NCI-H510A (cell line): ENCODE measurements at places on chromosomes 6 and 20.

DNA sequence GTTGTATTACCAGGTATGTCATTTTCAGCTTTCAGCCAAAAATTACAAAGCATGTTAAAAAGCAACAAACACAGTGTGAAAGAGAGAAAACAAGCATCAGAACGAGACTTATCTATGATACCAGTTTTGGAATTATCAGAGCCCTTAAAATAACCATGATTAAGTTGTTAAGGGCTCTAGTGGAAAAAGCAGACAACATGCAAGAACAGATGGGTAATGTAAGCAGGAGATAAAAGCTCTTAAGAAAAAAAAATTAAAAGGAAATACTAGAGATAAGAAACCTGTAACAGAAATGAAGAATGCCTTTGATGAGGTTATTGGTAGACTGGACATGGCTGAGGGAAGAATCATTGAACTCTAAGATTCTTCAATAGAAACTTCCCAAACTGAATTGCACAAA, 127.5 kb upstream of the SCGN start:
- DNase-seq = no peak

- no peak for DNase-seq
Observed at GRCh38 chr20:9515214-9515585, 810 bp downstream of the LAMP5 start.

DNA sequence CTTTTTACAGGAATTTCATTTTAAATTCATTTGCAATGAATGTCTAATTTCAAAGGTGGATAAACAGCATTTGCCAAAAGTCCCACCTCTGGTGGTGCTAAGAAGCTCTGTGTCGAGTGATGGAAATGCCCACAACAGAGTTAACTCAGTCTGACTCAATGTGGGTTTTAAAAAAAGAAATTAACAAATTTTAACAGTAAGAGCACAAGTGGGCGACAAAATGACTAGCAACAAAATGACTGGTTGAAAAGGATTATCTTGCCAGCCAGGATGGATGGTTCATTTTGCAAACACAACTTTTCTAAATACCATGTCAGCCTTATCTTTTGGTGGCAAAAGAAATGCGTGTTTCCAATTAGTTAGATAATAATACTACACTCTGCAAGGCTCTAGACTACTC, 14.3 kb upstream of the TAGAP start:
- no peak for DNase-seq

GRCh38 chr20:50290112-50290511, 99.5 kb downstream of the CEBPB start:
- no peak for DNase-seq

- DNase-seq = no peak
Observed at GRCh38 chr6:166900956-166901607, 55.3 kb downstream of the RNASET2 start.

DNA sequence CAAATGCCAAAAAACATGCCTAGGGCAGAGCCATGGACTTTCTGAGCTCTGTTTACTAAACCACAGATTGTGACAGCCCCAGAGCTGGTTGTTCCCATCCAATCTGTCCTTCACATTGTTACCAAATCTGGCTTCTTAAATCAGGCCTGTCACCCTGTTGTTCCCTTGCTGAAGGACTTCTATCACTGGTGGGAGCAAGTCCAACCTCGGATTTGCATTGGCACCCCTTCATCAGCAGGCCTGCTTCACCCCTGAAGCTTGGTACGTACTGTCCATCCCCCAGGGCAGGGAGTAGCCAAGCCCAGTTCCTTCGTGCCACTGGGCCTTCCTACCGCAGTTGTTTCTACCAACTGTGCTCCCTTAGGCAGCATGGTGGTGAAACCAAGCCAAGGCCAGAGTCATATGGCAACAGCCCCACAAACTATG, 357.3 kb upstream of the JARID2 start:
- no peak for DNase-seq

DNA sequence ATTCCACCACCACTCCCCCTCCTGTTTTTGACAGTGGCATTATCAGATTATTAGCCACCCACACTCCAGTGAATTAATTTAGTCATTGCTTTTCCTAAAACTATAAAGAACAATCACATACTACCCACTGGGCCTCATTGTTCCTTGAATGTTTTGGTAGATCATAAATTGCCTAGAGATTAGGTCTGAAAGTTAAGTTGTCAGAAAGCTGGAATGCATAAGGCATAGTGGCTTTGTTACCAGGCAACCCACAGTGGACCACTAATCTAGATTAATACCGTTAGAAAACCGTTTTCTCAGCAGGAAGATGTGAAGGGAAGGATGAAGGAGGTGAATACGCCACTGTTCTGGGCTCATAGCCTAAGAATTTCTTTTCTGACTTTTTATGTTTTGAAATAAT, 75.6 kb downstream of the SAMD3 start:
- no peak for DNase-seq

GRCh38 chr6:97669191-97670031, 386.4 kb upstream of the MMS22L start:
- no peak for DNase-seq

- DNase-seq = no peak
Observed at GRCh38 chr20:914727-915498, 1.2 kb downstream of the ANGPT4 start.

DNA sequence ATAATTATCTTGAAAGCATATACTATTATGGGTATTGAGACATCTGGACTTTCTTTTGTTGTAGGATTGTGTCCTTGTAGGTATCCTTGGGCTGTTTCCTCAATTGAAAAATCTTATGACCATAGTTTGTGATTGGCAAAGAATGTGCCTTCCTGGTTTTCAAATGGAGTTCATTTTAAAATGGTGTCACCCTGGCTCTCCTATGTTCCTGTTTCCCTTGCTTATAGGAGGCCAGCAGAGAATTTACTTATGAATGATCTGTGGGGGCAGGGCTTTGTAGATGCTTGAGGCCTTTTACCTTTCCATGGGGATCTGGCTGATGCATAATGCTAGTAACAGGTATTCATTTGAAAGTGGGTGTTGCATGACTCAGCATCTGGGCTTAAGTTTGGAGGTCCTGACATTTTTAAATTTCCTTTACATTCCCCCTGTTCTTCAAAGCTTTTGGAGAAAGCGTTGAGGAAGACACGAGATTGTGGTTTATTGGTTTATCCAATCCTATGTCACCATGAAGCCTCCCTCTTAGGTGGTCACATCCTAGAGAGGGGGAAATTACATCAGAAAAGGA, 135.0 kb upstream of the PROKR2 start:
- DNase-seq = no peak

GRCh38 chr6:21023210-21023609, 489.0 kb downstream of the CDKAL1 start:
- no peak for DNase-seq

DNA sequence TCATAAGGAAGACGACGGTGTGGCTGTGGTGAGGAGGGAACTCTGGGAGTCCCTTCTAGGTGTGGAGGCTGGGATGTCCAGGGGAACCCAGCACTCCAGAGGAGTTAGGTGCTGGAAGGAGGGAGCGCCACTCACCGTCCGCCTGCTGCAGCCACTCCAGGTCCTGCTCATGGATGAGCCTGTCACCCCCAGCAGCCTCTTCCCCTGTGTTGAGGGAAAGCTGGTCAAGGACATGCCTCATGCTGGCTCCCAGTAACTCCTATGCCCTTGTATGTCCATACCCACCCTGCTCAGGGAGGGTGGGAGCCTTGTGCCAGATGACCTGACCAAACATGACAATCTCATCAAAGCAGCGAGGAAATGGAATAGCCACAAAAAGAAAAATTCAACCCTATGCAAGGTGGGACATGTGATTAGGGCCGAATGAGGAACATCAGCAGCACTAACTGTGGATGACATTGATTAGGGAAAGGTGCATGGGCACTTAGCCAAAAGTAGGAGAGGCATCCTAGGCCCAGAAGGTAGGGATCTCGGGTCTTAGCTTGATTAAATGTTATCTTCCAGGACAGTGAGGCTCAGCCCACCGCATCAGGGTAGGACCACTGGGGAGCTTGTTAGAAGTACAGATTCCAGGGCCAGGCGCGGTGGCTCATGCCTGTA, 3.0 kb downstream of the DNPH1 start:
- DNase-seq = no peak

- no peak for DNase-seq
Observed at GRCh38 chr20:11302436-11302835, 615.3 kb upstream of the BTBD3 start.

DNA sequence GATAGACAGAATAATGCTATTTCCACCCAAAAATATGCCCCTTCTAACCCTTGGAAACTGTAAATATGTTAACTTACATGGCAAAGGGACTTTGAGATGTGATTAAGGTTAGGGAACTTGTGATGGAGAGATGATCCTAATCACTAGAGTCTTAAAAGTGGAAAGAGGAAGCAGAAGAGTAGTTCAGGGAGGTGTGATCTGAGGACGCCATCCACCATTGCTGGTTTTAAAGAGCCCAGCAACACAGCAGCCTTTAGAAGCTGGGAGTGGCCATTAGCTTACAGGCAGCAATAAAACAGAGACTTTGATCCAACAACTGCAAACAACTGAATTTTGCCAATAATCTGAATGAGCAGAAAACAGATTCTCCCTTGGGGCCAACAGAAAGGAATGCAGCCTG, 30.6 kb downstream of the ZNF311 start:
- DNase-seq = no peak

DNA sequence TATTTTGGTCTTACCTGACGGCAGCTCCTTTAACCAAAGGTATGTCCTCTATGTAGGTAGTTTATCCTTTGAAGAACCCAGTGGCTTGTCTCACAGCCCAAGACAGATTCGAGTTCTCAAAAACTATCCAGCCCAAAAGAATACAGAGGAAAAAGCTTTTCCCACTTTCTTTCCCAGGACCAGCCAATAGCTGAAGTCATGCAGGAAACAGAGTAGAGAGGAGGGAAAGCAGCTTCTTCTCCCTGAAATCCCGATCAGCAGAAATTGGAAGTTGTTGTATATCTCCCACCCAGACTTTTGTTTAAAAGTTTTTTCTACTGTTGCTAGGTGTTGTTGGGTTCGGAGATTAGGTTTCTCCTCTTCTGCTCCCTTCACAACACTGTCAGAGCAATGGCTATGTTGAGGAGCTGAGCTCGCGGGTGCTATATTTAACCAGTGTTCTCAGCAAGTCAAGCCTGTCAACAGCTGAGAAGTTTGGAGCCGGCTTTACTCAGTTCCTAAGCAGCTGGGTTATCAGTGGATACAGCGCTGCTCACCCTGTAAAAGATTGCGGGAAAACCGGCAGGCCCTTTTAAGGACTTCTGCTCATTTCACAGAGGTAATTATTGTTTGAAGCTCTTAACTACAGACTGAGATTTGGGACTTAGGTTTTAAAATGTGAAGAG, at the start of gene FILIP1:
FILIP1 (minus strand) TSS at position 401 of the 665 bp plus-strand sequence. CDS start 78,828 bp downstream, outside the sequence.
- DNase-seq = no peak

DNA sequence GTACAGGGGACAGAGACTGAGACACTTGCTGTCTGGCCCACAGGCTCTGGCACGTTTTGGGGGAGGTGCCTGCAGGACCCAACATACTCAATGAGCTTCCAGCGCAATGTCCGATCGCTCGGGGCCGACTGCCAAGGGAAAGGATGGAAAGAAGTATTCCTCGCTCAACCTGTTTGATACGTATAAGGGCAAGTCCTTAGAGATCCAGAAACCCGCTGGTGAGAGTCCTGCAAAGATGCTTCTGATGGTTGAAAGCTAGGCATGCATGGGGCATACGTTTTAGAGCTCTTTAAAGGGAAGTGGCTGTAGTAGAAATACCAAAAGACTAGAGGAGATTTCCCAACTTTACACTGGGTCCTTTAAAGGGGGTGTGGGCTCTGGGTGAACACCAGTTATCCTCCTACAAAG, 2.2 kb downstream of the PRRC2A start:
- no peak for DNase-seq

- no peak for DNase-seq
Observed at GRCh38 chr6:165049362-165049761, 260.0 kb downstream of the C6orf118 start.

DNA sequence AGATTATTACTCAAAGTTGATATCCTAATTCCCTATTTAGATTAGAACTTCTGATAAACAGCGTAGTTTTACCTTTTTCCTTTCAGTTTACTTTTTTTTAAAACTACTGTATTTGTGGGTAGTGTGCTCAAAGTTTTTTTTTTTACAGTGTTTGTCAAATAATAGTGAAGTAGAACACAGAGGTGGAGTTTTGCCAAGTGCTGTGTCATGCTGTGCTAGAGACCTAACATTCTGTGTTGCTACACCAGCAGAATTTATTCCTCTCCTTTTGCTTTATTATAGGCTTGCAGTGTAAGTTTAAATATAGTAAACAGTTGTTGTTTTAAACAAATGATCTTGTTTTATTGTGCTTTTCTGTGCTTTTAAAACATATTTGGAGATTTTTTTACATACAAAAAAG, 125.4 kb downstream of the HIVEP1 start:
- no peak for DNase-seq

DNA sequence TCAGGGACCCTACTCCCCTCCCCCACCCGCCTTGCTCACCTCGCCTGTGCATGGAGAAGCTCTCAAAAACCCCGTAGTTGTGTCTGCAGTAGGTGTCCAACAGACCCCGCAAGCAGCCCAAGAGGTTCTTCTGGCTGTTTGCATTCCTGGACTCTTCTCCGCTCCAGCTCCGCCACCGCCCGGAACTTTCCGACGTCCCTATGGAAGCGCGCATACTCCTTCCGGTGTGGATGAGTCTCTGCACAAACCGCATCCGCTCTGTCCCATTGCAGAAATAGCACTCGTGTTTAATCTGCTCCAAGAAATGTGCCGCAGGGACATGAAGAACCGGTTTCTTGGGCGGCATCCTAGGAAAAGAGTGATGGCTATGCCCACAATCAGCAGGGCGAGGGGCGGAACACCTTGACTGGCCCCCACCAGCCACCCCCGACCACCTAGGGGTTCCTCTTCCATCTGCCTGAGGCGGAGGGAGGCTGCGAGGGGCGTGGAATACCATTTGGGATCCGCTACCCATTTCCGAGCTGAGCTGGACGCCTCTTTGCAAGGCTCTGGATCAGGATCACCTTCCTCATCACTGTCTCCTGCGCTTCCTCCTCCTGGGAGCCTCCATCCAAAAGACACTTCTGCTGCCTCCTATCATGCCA, 20.2 kb downstream of the HLA-DRA start:
- DNase-seq = no peak

DNA sequence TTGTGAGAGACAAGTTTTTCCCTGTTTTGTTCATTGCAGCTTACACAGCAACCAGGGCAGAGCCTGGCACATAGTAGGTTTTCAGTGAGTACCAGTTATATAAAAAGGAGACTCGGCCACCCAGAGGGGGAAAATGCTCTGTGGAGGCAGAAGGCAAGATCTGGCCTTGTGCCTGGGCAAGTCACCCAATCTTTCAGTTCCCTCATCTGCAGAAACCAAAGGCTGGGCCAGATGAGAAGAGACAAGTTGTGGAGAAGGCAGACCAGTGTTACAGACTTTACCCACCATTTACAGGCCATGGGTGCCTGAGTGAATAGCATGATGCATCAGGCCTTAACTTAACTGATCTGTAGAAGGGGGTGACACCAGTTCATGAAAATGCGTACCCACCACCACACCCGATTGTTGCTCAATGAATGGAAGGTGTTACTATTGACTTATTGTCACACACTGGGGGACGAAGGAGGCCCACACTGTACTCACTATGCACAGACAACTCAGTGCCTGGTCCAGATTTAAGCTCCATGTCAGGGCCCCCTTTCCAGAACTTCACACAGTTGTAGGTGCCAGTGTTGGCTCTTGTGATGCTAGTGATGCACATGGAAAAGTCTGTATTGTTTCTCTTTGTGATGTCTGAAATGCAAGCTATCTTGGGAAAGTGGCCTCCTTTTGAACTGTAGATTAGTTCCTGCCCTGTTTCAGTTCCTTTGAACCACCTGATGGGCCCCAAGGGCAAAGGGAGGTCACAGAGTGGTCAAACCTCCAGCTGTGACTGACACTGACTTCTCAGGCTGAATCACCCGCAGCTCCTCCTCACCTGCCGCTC, 64.3 kb upstream of the SIRPG start:
- no peak for DNase-seq

GRCh38 chr6:17630511-17631073, 30.5 kb downstream of the FAM8A1 start:
- peak; percentile 4 for DNase-seq

- no peak for DNase-seq
Observed at GRCh38 chr6:141290941-141291721, 841.6 kb upstream of the GJE1 start.
